A549 treated with AZD2906 at 1 μM for 4 hours (cell line): ENCODE measurements at places on chromosomes 16 and 17. TPM values are rescaled to one million over a fixed set of nuclear protein-coding genes. Genes with fewer than 3 reads are reported as not detected.

CA5A gene
- total RNA-seq, result not detected in 5 replicates

SRCIN1 gene
- total RNA-seq, result 1.3 to 3.5 TPM (median 2.6 TPM) in 5 replicates

BHLHA9 gene
- total RNA-seq, result not detected in 5 replicates

ZNF750 gene
- 0.02 to 0.03 TPM in 2 of 5 replicates, not detected in the others for total RNA-seq

C1QTNF8 gene
- total RNA-seq, result 0.05 to 0.08 TPM in 2 of 5 replicates, not detected in the others

C1QBP gene
- 486 to 571 TPM (median 539 TPM) in 5 replicates for total RNA-seq

SLC47A2 gene
- total RNA-seq, result 0.03 to 0.11 TPM (median 0.07 TPM) in 4 of 5 replicates, not detected in the other

IRX6 gene
- not detected in 5 replicates for total RNA-seq

ENPP7 gene
- total RNA-seq, result not detected in 5 replicates

ZFHX3 gene
- 8.5 to 12.0 TPM (median 11.2 TPM) in 5 replicates for total RNA-seq

SPEM1 gene
- 0.06 to 0.13 TPM in 2 of 5 replicates, not detected in the others for total RNA-seq

CD300LB gene
- 0.05 to 0.14 TPM (median 0.05 TPM) in 4 of 5 replicates, not detected in the other for total RNA-seq

MYL4 gene
- 0.11 to 0.21 TPM in 2 of 5 replicates, not detected in the others for total RNA-seq

ZFP3 gene
- total RNA-seq, result 0.82 to 1.1 TPM (median 1.0 TPM) in 5 replicates

ADGRG1 gene
- total RNA-seq, result 148 to 205 TPM (median 174 TPM) in 5 replicates

TBKBP1 gene
- total RNA-seq, result 3.9 to 5.8 TPM (median 4.8 TPM) in 5 replicates

TIMP2 gene
- total RNA-seq, result 190 to 244 TPM (median 213 TPM) in 5 replicates

CFAP20 gene
- 49.5 to 56.7 TPM (median 52.4 TPM) in 5 replicates for total RNA-seq

DNAH2 gene
- 0.02 to 0.05 TPM (median 0.03 TPM) in 5 replicates for total RNA-seq

ZNF23 gene
- total RNA-seq, result 5.0 to 7.8 TPM (median 5.1 TPM) in 5 replicates

MPV17L gene
- total RNA-seq, result 4.7 to 6.3 TPM (median 5.2 TPM) in 5 replicates

PRCD gene
- total RNA-seq, result not detected in 5 replicates

IRF8 gene
- 0.34 to 0.43 TPM (median 0.37 TPM) in 5 replicates for total RNA-seq

ORAI3 gene
- total RNA-seq, result 10.3 to 14.7 TPM (median 12.3 TPM) in 5 replicates

ATP1B2 gene
- 0.15 to 0.33 TPM (median 0.22 TPM) in 5 replicates for total RNA-seq

KRT15 gene
- 2.3 to 3.5 TPM (median 2.5 TPM) in 5 replicates for total RNA-seq

TMEM114 gene
- not detected in 5 replicates for total RNA-seq

TMEM132E gene
- 0.03 TPM in 1 of 5 replicates, not detected in the others for total RNA-seq

PRR15L gene
- total RNA-seq, result 3.1 to 3.9 TPM (median 3.5 TPM) in 5 replicates
